ENCODE measurements at places on chromosomes 4 and X. TPM values are rescaled to one million over a fixed set of nuclear protein-coding genes. Genes with fewer than 3 reads are reported as not detected.

DNA sequence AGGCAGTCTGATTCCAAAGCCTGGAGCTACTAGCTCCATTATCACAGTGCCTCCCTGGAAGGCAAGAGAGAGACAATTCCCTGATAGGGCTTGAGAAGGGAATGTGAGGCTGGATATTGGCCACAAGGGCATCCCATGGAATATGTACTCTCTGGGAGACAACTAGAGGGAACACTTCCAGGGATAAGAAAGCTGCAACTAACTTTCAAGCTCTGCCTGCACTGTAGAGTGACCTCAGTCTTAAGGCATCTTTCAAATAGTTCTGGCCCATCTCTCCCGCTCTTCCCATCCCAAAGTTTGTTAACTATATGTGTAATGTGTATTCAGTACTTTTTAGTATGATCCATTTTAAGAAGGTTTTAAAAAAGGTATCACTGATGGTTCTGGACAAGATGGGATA is 13.1 kb upstream of the RNF212 start:
- no peak for DNase-seq

MYOZ2 gene
- not detected for polyA plus RNA-seq

- DNase-seq = no peak
Measured at GRCh38 chrX:65750674-65751469, 83.4 kb downstream of the MSN start.

DNA sequence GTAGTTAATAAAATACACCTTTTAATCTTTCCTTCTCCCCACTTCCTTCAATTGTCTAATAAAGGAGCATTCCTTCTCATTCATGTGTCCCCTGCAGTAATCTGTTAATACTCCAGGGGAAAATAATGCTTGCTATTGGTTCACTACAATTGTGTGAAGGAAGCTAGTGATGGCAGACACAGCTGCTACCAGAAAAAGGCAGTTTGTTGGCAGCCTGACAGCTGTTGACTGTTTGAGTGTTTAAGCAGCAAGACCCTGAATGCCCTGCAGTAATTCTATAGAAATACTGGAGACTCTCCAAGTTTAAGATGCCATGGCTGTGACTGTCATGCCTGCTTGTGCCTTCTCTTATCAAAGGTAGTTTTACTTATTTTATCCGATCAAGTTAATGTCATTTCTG is 359.5 kb downstream of the C4orf33 start:
- no peak for DNase-seq

- no peak for DNase-seq
Measured at GRCh38 chr4:89929425-89930159, 34.9 kb downstream of the MMRN1 start.

GRCh38 chrX:63702556-63702955 is 82.5 kb downstream of the ARHGEF9 start:
- DNase-seq = no peak

Measured in mammary epithelial cell (primary cell).